ENCODE measurements at places on chromosomes 3 and 15.

GRCh38 chr3:136122006-136122405 lies 74.1 kb downstream of the MSL2 start:
- no peak for ATAC-seq

DNA sequence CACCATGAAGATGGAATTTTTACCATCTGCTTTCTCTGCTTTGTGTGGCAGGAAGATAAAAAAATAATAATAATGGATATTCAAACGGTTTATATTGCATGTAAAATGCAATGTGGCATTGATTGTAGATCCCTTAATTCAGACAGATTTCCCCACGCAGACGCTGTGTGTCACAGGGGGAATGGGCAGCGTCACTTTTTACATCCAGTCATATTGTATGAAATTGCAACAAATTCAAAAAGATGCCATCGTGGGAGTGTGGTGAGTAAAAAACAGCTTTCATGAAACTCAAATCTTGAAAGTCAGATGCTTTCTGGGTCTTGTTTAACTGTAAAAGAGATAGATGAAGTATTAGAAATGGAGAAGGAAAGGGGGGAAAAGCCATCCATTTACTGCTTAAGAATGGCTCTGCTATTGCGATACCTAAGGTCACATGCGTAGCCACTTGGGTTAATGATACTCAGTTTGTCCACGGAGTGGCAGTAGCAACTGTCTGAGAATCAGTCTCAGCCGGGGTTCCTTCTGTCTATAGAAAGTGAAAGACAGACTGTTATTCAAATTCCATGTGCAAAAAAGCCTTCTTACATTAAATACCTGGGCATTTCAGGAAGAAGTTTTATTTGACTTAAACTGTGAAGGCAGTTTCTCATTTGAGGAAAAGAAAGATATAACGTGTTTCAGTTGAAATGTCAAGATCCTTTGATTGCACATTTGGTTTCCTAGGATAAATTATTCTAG lies 28.5 kb downstream of the BTD start:
- peak; percentile 90 for ATAC-seq

GRCh38 chr3:15501126-15501525 lies 20.4 kb downstream of the COLQ start:
- ATAC-seq: no peak

- ATAC-seq: no peak
These were observed 46.8 kb downstream of the COL6A5 start for GRCh38 chr3:130392266-130392665.

DNA sequence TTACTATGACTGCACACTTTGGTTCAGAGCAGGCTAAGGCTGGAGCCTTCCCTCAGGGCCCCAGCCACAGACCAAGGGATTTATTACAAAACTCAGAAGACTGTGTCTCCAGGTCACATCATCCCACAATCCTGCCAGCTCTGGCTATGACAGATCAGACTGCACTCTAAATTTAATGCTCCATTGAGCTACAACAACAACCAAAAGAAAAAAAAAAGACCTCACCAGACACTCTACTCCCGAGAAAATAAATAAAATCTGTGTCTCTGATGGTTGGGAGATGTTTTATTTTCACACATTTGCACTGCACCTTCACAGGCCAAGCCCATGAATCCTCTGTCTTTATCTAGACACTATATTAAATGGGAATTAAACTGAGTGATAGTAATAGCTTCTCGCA lies 50.8 kb upstream of the CTNNB1 start:
- no peak for ATAC-seq

DNA sequence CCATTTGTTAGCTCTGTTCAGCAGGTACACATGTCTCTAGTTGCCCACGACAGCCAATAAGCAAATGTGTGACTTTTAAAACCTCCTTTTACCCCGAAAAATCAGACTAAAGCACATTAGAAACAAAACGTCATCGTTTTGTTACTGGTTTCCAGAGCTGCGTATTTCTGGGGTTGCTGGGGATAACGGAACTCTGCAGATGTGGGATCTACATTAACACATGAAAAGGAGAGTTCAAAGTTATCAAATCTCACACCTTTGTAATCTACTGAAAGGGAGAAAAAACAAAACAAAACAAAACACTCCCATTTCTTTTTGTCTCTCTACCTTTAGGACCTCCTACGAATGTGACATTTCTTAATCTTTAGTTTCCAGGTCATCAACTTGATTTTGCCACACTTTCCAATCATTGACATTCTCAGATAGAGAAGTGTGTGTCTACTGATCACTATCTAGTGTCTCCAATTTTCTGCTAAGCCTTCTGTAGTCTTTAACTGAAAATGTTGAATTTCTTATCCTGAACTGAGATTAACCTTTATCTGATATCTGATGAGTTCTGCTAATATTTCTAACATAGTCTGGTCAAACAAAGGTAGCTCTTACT lies 93.0 kb upstream of the TSPAN3 start:
- ATAC-seq: no peak

DNA sequence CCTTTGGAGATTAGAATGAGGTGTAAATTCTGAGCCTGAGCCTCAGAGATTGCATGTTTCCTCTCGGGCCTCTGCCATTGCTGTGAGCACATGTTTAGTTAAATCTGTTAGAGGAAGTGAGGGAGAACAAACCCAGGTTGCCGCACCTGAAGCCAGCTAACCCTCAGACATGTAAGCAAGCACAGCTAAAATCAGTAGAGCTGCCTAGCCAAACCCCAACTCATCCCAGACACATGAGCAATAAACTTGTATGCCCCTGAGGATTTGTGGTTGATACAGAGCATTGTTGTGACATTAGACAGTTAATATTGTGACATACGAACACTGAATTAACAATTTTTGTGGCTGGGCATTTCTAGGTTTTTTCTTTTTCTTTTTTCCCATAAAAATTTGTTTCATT lies 41.9 kb downstream of the NMD3 start:
- ATAC-seq: no peak

DNA sequence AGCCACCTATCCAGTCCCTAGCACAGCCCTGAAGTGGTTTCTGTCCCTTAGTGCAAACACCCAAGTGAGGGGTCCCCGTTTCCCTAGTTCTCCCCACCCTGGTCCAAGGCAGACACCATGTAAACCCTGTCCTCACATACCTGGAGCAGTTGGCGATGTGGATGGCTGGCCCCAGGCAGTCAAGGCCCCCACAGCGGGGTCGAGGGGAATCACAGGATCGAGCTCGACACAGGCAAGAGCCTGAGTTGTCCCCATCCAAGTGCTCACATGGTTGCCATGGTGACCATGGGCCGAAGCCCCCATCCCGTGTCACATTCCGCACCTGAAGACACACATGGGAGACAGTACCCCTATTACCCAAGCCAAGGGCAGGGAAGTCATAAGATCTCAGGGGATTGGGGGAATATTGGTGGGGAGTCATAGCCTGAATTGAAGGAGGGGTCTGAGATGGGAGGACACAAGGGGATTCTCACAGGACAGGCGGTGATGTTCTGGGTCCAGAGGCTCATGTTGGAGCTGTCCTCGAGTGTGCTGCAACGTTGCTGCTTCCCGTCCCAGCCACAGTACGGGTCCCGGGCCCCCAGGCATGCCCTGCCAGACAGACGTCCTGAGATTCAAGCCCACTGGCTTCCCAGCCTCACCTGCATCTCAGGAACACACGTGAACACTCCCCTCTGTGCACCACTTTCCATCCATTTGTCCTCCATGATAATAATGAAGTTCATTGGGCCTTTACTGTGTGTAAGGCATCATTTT lies 112.1 kb downstream of the SEMA5B start:
- no peak for ATAC-seq

DNA sequence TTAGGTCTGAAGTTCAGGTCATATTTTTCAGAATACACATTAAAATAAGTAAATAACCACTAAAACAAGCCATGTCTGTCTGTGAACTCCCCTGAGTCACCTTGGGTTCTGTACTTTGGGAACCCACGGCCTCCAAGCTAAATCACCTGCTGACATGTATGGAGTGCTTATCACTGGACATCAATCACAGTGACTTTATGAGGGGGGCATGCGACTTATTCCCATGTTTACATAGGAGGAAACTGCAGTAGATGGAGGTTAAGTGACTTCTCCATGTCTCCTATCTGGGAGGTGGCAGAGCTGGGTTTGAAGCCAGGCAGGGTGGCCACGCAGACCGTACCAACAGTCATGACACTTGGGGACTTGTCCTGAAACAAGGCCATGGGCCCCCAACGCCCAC lies 8.1 kb downstream of the ITIH4 start:
- ATAC-seq: no peak

- ATAC-seq: no peak
These were observed 130.2 kb downstream of the CDIN1 start for GRCh38 chr15:36709653-36710052.

DNA sequence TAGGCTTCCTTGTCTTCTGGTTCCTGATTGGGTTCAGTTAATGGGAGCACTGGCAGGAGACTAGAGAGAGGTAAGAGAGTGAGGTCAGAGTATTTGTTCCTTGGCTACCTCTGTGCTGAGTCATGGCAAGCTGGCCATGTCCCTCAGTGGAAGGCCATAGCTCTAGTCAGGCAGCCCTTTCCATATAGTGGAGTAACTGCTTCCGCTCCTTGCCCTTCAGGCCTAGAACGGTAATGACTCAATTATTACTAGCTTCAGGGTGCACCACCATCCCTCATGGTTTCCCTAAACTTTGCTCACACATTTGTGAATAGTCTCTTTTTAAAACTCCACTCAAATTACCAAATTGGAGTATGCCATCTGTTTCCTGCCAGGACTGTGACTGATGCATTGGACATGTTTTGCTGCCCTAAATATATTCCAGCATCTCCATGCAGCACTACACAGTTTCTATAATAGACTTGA lies 10.5 kb upstream of the ANO10 start:
- peak; percentile 96 for ATAC-seq

- ATAC-seq: no peak
These were observed 216.3 kb downstream of the LPP start for GRCh38 chr3:188370081-188370830.

- ATAC-seq: no peak
These were observed 23.1 kb upstream of the TRIM71 start for GRCh38 chr3:32794487-32795308.

GRCh38 chr3:76505202-76505845 lies 534.6 kb upstream of the ROBO2 start:
- no peak for ATAC-seq

DNA sequence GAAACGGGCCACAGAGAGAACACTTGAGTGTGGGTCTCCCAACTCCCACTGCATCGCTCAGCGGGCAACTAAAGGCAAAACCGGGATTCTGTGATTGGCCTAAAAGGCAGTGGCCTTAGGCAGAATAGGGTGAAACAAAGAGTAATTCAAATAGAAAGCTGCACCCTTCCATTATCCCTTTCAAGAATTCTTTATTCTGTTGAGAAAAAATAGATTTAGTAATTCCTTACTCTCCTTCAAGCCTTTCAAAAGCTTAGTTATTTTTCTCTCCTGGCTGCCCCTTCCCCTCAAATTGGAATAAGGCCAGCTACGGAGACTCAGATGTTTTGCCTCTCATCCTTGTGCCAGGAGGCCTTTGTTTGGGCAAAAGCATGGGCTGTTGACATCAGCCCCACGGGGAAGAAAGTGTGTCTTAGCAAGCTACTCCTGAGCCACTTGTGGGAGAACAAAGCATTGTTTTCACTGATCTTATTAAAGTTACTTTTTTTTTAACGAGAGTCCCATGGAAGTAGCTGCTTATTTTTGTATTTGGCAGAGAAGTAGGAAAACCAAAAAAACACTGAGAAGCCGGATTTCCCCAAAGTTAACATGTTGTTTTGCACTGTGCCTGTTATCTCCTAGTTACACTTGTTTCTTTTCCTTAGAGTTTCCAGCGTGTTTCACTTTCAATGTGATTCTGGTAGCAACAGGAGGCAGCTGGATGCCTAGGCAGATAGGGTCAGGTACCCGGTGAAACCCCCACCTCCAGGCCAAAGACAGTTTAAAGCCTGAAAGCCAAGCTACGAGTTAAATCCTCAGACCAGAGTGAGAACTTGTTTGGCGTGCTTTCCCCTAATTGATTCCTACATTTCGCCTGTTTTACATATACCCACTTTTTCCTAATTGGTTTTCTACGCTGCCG lies 2.2 kb downstream of the ST6GAL1 start:
- no peak for ATAC-seq

GRCh38 chr15:101480613-101481380 lies 8.7 kb downstream of the PCSK6 start:
- ATAC-seq: no peak

DNA sequence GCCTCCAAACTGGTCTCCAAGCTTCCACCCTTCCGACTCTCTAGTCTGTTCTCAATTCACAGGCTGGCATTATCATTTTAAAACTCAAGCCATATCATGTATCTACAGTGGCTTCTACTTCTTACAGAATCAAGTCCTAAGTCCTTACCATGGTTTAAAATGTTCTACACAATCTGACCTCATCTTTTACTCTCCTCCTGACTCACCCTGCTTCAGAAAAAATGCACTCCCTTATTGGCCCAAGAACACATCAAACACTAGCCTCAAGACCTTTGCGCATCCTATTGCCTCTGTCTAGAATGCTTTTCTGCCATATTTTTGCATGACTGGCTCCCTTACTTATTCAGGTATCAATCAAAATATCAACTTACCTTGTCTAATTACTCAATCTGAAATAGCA lies 11.0 kb downstream of the MRPL3 start:
- ATAC-seq: no peak

DNA sequence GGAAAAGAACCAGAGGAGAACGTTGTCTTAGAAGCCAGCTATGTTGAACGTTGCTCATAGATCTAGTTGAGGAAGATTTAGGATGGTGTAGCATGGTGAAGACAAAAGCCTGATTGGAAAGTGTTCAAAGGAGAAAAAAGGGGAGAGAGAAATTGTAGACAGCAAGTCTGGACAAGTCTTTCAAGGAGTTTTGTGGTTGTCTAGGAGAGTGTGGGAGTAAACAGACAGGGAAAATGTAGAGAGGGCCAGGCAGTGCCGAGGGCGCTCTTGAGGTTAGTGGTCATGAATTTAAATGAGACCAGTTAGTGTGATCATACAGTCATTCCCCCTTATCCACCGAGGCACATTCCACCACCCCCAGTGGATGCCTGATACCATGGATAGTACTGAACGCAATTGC lies 167.5 kb upstream of the IL12A start:
- ATAC-seq: no peak

GRCh38 chr3:174858353-174858752 lies 781 bp upstream of the NAALADL2 start:
- ATAC-seq: no peak

- peak; percentile 69 for ATAC-seq
These were observed 1.4 kb downstream of the STRIT1 start for GRCh38 chr3:155292133-155292532.

GRCh38 chr15:69126054-69126469 lies 34.4 kb upstream of the GLCE start:
- ATAC-seq: no peak

- no peak for ATAC-seq
These were observed 19.5 kb downstream of the ANAPC13 start for GRCh38 chr3:134466331-134466730.

- ATAC-seq: no peak
These were observed 50.4 kb downstream of the SLC2A2 start for GRCh38 chr3:170976190-170976519.

- ATAC-seq: no peak
These were observed 443.3 kb upstream of the ATP11B start for GRCh38 chr3:182349951-182350517.

- ATAC-seq: no peak
These were observed 33.5 kb upstream of the HES1 start for GRCh38 chr3:194102436-194102835.
